Type B pancreatic cell (in vitro differentiated cells): ENCODE measurements at places on chromosomes 6 and 20.

DNA sequence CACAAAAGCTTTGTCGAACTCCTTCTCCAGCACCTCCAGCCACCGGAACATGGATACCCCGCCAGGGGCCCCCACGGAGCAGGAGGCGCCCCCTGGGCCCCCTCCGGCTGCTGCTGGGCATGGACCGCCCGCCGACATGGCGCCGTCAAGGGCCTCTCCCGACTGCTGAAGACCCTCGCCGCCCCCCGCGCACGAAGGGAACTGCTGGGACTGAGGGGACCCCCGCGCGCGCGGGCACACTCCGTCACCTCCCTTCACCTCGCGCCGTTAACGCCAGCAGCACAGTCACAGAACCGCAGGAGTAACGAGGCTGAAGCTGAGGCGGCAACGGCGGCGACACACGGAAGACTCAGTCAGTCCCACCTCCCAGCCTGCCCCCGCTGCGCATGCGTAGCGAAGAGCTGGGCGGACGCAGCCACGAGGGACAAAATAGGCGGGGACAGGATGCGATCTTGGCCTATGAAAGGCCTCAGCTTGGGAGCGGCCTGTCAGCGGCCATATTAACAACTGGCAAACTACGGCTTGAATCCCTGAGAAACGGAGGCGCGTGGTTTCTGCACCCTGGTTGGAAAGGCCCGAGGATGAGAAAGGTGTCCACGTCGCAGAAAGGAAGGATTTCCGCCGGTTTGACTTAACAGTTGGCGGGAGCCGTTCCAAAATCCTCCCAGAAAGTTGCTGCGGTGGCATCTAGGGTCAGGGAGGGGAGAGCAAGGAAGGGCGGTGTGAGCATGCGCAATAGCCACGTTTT lies at the start of gene GOPC:
GOPC (minus strand) TSS at position 361 of the 748 bp plus-strand sequence; CDS start at position 138, 223 bp downstream.
- DNase-seq, result peak; percentile 90

DNA sequence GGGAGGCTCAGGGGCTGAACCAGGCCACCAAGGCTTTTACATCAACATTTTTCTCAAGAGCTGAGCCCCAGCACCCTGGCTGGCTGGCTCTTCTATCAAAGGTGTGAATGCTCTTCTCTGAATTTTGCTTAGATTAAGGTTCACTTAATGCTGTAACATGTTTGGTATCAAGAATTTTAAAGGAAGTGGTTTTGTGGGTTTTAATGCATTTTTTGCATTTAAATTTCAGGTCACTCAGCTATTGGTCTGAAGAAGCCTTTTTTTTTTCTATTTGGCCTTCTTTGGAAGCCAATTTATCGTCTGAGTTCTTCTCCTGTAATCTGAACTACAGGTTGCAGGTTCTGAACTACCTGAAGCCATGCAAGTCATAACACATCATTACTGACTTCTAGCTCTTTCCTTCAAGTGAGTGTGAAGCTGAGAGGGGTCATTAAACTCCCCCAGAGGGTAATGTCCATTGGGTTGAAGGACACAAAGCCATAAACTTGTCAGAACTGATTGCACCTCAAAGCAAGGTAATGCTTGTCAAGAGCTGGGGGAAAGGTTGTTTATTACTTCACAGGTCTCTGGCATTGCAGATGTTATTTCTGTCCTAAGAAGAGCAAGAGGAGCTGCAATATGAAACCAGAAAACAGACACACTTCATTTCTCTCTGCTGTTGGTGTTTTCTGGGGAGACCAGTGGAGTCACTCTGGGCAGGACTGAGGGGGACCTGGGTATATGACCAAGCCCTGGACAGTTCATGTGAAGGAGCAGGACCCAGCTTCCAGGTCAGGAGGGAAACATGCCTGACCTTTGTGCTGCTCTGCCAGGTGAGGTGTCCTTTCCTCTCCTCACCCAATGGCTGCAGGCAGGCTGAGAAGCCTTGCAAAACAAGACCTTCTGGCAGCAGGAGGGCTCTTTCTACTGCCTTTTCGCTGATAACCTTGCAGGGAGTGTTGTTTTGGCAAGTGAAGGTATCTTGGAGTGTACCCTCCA lies 26.1 kb upstream of the NEDD9 start:
- no peak for DNase-seq

DNA sequence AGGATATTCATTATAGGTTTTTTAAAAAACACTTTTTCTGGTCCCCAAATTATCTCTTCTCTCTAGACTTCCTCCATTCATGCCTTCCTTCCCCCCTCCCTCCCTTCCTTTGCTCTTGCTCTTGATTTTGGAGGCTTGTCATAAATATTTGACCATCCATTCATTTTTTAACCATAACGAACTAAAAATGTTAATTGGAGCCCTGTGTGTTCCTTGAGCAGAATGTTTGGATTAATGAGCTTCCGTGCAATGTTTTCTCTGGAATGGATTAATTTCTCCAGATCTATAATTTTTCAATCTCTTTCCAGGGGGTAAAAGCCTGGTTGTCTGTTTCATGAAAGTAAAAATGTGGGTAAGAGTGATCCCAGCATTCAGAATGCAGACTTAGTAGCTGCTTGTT lies 155.5 kb downstream of the ESR1 start:
- DNase-seq, result no peak

DNA sequence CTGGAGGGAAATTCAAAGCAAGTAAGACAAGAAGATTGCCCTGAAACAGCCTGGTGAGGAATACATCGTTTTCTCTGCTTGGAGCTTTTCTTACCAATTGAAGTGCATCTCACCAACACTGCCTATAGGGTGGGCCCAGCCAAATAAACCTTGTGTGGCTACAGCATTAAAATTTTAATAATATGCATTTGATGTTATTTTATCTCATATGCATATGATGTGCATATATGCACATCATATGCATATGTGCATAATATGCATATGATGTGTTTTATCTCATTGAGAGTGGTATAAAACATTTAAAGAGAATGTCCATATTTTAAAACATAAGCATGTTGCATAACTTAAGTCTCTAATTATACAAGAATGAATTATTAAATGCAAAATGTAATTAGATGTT lies 328.6 kb upstream of the ARID1B start:
- DNase-seq, result no peak

DNA sequence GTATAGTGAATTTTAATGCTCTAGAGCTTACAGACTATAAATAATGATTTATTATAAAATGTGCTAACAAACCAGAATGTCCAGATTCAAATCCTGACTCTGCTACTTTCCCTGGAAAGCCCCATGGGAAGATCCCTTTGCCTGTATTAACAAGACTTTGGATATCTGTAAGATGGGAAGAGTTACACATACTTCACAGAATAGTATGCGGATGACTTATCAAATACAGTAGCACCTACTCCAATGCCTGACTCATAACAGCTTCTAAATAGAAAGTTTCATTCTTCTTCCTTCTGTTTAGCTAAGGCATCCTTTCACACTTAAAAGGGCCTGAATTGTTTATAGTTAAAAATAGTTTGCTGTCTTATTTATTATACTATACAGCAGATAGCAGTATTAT lies 166.3 kb downstream of the KCNQ5 start:
- no peak for DNase-seq

DNA sequence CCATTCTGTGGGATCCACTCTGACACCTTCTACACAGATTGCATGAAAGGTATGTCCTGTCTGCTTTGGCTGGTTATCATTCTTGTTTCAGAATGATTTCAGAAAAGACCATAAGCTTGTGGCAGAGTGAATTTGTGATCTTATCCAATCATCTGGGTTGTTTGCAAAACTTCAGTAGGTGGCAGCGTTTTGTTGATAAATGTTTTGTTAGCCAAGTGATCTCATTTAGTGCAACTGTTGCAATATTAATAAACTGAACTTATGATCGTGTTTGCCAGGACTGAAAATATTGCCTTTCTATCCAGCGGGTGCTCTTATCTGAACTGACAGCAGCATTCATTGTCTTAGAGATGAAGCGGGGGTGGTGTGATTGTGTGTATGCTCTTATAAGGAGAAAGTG lies 613.2 kb upstream of the NOX3 start:
- no peak for DNase-seq

DNA sequence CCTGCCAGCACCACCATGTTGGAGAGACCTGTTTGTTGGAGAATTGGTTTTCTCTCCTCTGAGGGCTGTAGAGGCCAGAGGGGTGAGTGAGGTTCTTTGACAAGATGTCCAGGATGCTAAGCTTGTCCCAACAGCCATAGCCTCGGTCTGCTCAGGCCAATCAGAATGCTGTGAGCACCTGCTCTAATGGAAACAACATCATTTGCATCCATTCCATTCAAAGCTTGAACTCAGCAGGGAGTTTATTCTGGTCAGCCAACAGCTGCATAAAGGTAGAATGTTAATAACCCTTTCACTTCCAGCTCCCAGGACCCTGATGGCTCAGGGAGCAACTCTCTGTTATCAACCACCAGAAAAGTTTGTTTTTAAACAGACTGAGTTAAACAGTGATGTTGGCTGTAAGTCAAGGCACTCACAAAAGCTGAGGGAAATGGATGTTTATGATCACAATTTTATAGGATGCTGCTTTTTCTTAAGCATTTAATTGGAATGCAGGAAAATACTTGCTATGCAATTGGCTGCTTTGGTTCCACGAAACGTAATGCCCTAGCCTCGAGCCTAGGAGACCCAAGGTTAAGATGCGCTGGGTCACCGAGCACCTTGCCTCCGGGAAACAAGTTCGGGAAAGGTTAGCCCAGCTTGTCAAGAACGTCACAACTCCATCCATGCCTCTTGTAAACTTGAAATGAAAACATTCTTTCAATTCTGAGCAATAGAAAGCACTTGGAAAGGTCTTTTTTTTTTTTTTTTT lies 155.2 kb downstream of the NFATC2 start:
- no peak for DNase-seq

GRCh38 chr20:8344106-8344505 lies 212.0 kb downstream of the PLCB1 start:
- DNase-seq, result no peak

- no peak for DNase-seq
Measured at GRCh38 chr6:33740204-33740608, 6.5 kb downstream of the IP6K3 start.

- no peak for DNase-seq
Measured at GRCh38 chr6:159473475-159474263, 219.4 kb downstream of the SOD2 start.

DNA sequence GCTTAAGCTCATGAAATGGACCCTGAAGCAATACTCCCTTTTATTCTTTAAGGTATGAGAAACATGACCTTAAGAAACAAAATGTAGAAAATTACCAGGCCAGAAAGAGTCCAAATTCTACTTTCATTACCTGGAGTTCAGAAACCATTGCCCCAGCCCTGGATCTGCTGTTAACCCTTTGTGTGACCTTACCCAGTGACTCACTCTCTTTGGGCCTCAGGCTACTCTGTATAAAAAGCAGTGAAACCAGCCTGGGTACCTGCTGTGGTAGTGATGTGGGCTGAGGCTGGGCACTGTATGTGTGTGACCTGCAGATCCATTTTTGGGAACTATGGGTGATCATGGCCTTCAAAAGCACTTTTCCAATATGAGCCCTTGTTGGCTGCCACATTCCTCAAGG lies 47.2 kb downstream of the SLC9A8 start:
- no peak for DNase-seq

- DNase-seq, result no peak
Measured at GRCh38 chr20:5504061-5504739, 187.4 kb upstream of the PROKR2 start.
